ENCODE measurements at places on chromosomes 7 and 10.

DNA sequence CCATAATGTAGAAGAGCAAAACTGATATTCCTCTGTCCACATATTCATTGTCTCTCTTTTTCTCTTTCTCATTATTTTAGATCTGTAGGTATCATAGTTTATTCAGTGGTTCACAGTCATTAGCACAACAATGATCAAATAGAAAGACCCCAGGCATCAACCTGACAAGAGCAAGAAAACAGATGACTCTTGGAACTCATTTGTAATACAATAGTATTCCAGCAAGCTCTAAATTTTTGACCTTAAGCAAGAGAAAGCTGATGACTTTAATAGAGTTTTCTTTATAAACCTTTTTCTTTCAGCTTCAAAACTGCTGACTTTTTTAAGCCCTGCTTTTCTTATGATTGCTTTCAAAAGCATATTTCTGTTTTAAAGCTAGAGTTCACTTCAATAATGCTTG lies 507.5 kb upstream of the SORCS1 start:
- DNase-seq: no peak

DNA sequence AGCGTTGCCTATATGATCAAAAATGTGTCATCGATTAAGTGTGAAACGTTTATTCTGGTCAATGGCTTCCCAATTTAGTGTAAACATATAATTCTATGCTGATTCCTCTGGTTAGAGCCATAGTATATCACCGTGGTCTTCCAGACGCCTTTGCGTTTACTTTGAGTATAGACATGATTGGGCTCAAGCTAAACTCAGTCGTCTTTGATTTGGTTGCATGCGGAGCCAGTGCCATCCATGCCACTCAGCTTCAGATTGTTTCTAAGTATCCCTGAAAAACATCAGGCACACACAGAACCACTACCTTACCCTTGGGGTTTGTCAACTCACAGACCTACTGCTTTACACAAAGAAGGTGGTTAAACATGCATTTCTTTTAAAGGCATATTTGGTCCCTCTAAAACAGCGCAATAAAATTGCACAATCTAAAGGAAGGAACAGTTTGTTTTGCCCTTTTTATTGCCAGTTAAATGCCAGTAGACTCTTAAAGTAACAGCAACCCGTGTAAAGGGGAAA lies 273.6 kb upstream of the KLF6 start:
- DNase-seq: no peak

- no peak for DNase-seq
Observed at GRCh38 chr10:102410429-102411073, 8.0 kb downstream of the PSD start.

GRCh38 chr7:73437621-73438416 lies 4.2 kb downstream of the FZD9 start:
- no peak for DNase-seq

DNA sequence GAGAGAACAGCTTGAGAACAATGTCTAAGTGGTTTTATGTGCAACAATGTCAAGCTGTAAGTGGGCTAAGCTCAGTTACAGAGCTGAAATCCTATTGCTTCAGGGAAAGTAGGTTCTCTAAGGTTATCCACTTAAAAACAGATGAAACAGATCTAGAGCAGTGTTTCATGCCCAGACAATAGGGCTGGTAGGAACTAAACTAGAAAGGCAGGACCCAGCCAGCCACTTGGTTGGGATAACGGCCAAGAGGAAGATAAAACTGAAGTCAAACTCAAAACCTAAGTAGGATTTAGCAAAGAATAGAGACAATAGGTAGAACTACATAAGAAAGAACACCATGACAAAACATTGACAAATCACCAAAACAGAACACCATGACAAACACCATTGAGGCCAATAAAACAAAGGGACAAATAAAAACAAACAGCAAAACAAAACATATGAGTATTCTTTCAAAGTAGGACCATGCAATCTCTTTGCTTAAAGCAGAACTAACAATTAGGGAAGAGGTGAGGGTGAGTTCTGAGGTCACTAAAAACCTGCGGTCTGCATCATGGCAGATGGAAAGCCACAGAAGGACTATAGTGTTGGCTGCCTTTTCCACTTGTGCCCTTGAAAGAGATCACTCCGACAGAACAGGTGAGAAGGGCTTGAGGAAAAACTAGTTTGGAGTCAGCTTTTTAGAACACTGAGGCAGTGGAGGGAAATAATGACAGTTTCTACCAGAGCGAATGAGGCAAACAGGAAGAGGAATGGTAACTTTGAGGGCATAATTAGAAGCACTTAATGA lies 81.0 kb downstream of the HGF start:
- no peak for DNase-seq

- DNase-seq: no peak
Observed at GRCh38 chr7:52992001-52992400, 43.4 kb upstream of the POM121L12 start.

DNA sequence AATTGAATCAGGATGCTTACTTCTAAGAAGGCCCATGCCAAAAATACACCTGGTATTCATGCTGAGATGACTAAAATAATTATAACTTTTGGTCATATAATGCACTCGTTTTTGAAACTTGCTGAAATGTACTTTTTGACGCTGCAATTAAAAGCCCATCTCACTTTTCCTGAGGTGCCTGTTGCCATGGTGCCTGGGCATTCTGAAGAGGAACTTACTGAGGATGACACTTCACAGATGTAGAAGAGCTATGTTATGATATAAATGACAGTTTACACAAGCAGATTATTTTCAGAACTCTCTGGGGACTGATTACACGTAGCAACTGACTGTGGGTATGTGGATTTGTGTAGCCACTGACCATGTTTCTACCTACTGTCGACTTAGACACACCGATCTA lies 182.4 kb downstream of the TPK1 start:
- DNase-seq: no peak

- no peak for DNase-seq
Observed at GRCh38 chr7:44811571-44811970, 15.1 kb downstream of the PPIA start.

DNA sequence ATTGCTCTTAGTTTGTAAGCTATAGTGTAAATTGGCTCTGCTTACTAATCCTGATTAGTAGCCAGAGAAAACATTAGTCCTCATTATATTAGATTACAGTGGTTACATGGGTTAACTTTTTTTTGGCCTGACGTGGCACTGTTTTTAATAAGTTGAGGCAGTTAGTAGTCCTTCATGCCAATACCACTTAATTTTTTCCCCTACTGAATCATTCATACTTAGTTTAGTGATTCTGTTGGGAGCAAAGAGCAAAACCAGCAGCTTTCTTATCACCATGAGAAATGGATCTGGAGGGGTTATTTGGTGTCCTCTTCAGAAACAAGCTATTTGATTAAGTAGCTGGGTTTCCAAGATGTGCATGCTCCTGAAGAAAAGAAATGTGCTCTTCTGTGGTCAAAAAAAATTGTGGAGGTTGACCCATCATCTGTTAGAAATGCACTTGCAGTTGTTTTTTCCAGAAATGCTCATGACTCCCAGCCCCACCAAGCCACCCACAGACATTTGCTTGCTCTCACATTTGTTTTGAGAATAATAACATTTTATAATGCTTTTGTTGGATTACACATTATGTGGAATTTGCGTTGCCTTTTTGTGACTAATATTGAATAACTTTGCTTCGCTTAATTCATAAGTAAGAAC lies 258.5 kb downstream of the HDAC9 start:
- DNase-seq: no peak

DNA sequence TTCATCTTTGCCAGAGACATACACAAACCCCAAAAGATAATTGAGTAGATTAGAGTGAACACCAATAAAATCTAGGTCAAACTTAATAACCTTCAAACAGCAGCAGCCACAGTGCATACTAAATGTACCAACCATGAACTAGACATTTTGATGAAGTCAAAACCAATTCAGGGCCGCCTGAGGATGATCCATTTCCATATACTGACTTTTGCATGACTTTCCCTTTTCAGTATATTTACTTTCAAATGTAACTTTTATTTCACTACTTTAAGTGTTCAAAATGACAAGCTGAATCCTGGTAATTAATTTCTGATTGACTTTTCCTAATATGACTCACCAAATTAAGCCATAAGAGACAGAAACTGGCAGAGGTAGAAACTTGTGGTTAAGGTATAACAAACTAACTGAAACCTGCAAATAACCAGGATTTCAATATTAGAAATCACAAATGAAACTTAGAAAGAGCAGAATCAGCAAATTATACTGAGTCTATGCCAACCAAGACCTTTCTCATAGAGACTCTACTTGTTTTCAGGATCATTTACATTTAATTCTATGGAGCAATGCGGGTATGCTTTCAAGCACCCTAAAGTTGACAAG lies 171.9 kb upstream of the LRRN3 start:
- no peak for DNase-seq

DNA sequence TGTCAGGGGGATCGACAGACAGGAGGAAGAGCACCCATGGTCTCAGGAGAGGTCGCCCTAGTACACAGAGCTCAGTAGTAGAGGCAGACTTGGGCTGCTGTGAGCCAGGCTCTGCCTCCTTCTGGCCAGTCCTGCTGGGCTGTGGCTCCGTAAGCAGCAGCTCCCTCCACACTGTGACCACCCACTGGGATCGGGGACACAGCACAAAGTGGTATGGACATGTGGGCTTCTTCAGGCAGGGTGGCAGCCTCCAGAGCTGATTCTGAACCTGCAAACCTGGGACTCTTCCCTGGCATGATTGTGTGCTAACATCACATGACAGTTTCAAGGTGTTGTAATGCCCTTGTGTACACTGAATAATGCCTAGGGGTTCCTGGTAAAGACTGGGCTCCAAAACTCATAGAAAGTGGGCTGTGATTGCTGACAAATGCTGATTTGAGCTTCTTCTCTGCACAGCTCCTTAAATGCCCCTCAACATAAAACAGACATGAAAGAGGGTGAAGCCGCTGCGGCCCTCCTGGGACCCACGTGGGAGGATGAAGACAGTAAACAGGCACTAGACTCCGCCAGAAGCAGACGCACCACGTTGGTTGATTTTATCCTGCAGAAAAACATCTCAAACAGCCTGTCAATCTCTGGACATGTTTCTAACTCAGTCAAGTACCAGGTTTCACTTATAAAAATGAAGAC lies 76.7 kb downstream of the GPR26 start:
- no peak for DNase-seq

Data from activated gamma-delta T cell (primary cell).